Tibial nerve (tissue), 4 donors: ENCODE measurements at places on chromosomes 16 and 17. TPM values are rescaled to one million over a fixed set of nuclear protein-coding genes. Genes with fewer than 3 reads are reported as not detected.
A peak's percentile ranks its signal among the peaks of the same experiment; 100 is the strongest.

CACNA1H gene
- total RNA-seq, result 3.8 TPM

- no peak for DNase-seq
Observed at GRCh38 chr17:975371-975915, 4.1 kb downstream of the NXN start.

DNA sequence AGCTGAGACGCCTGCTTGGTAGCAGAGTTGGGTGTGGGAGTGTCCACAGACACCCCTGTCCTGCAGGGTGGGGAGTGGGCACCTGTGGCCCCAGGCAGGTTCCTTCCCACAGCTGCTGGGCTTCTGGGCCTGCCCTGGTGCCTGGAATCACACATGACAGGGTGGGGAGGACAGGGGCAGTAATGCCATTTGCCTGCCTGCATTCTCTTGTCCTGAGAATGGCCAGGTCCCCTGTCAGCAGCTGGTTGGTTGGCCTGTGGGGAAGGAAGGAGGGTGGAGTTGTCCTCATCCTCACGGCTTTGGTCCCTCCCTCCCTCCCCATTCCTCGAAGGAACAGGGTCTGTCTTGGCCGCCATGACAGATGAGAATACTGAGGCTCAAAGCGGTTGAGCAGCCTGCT, 5.2 kb downstream of the PRSS53 start:
- no peak for DNase-seq

GRCh38 chr17:2786176-2786881, 9.9 kb upstream of the RAP1GAP2 start:
- peak; percentile 47 for DNase-seq

GRCh38 chr17:45127548-45128300, 4.6 kb downstream of the PLCD3 start:
- DNase-seq, result peak; percentile 59

DNA sequence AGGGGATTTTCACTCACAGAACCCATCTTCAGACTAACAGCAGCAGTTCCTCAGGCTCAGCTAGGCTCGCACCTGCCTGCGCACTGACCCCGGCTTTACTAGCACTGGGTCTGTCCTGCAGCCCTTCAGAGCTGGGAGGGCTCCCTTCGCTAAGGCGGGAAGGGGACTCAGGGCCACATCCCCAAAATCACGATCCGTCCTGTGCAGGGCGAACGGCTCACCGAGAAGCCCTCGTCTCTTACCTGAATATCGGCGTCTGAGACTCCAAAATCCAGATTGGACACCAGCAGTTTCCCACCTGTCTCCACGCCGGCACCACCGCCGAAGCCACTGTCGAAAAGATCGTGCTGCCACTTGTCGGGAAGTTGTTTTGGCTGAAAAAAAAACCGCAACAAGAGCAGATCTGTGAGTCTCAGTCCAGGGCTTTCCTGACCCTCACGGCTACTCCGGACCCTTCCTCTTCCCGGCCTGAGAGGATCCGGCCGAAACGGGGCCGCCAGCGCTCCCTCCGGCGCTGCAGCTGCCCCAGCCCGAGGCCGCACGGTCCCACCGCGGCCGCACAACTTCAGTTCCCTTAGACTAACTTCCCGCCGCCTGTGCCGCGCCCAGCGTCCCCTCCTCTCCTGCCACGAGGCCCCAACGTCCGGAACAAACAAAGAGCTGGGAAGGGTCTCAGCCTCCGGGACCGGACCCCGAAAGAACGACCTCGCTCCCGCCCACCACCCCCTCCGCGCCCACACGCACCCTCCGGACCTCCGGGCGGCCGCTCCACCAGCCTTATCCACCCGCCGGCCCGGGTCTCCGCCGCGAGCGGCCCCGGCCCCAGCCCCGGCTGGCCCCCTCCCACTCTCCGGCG, 711 bp downstream of the ALYREF start:
- no peak for DNase-seq

APOBR gene
- 1.5 TPM for total RNA-seq

HAP1 gene
- total RNA-seq, result not detected

- DNase-seq, result no peak
Observed at GRCh38 chr16:89265647-89266046, 48.1 kb downstream of the ZNF778 start.

GRCh38 chr17:33925649-33926048, 329.4 kb upstream of the CCL2 start:
- no peak for DNase-seq

- DNase-seq, result no peak
Observed at GRCh38 chr17:1965556-1966273, 59.4 kb downstream of the RTN4RL1 start.

DNA sequence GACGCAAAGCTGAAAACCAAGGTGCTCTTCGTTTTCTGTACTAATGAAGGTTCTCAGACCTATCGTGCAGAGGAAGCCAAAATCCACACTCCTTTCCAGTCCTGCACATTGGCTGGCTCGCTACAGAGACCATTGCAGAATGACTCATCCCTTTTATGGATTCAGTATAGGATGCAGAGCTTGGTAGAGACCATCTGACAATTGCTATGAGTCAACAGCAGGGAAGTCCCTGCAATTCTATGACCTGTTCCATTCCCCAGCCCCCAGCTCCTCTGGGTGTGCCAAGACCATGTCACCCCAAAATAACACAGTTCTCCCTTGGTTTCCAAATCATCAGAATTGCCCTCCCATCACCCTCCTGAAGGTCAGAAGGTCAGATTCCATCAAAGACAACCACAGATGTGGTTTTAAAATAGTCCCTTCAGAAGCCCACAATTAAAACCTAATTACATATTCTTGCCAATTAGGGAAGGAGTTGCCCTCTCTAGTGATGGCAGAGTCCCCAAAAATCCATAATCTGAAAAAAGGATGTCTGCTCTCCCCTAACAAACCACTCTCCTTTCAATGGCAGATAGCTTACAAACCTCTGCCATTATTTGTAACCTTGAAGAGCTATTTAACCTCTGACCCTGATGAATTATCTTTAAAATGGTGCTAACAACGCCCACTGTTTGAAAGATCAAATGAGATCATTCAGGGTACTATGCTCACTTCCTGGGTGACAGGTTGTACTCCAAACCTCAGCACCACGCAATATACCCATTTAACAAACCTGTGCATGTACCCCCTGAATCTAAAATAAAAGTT, 108.2 kb upstream of the RBBP6 start:
- DNase-seq, result no peak

GRCh38 chr17:78958641-78959127, 21.0 kb downstream of the LGALS3BP start:
- no peak for DNase-seq

TP53TG3F gene
- total RNA-seq, result not detected

KRT12 gene
- total RNA-seq, result not detected

DNA sequence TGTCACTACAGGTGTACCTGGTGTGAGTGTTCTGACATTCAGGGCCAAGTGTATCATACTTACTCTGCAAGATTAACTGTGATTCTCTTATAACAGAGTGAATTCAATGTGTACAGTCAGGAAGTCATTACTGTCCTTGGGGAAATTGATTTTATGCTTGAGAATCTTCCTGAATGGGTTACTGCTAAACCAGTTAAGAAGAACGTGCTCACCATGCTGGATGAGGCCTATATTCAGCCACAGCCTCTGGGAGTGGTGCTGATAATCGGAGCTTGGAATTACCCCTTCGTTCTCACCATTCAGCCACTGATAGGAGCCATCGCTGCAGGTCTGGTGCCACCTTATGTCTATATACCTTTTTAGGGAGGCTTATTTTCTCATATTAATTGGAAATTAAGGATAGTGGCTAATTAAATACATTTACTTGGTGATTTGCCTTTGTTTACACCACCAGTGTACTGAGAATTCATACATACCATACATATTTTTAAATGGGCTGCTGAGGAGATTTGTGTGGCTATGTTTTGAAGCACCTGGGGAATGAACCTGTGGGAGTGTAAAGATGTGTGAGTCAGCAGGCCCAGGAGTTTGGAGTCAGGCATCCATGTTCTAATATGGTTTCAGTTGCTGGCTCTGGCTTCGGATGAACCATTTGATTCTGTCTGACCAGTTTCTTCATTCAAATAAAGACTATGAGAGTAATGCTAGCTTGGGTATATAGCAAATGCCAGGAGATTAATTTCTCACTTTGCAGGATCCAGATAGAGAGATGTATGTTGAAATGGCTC, 3.1 kb downstream of the ALDH3A2 start:
- no peak for DNase-seq

DNA sequence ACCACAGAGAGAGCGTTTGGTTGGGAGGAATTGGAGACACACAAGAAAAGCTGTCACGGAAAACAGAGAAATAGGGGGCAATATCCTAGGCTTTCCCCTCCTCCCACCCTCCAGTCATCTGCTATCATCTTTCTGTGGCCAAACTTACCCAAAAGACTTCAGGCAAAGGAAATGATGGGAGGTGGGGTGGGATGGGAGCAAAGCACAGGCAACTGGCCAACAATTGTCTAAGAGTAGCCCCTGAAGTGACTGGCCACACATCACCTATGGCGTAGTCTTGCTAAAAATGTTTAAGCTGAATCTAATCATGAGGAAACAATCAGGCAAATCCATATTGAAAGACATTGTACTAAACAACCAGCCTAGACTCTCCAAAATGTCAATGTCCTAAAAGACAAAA, 46.9 kb upstream of the ALOX12 start:
- no peak for DNase-seq

DNA sequence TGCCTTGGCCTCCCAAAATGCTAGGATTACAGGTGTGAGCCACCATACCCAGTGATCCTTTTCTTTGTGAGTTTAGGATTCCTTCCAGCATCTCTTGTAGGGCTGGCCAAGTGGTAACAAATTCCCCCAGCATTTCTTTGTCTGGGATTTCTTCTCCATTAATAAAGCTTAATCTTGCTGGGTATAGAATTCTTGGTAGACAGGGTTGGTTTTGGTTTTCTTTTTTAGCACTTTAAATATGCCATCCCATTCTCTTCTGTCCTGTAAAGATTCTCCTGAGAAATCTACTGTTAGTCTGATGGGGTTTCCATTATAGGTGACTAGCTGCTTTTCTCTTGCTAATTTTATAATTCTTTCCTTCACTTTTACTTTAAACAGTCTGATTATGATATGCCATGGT, 173.0 kb upstream of the TOM1L1 start:
- DNase-seq, result no peak

CIAPIN1 gene
- total RNA-seq, result 26.7 TPM

DNA sequence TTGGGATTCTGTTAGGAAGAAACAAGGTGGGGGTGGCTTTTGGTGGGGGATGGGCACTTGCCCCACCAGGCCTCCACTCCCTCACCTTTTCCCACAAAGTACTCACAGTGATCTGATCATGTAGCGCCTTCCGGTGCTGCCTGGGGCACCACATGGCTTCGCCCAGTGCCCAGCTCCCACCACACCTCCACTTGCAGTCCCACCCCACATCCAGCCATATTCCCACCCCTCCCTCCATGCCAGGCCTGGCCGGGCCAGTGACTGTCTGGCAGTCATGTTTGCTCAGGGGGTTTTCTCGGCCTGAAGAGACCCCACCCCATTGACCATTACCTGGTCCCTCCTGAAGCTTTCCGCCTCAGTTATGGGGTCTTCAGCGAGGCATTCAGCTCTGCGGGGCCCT, 201.5 kb downstream of the SPECC1 start:
- DNase-seq, result no peak

CHD9NB gene
- 7.6 TPM for total RNA-seq

GRCh38 chr17:43779145-43780125, 658 bp upstream of the DUSP3 start:
- DNase-seq, result no peak

DNA sequence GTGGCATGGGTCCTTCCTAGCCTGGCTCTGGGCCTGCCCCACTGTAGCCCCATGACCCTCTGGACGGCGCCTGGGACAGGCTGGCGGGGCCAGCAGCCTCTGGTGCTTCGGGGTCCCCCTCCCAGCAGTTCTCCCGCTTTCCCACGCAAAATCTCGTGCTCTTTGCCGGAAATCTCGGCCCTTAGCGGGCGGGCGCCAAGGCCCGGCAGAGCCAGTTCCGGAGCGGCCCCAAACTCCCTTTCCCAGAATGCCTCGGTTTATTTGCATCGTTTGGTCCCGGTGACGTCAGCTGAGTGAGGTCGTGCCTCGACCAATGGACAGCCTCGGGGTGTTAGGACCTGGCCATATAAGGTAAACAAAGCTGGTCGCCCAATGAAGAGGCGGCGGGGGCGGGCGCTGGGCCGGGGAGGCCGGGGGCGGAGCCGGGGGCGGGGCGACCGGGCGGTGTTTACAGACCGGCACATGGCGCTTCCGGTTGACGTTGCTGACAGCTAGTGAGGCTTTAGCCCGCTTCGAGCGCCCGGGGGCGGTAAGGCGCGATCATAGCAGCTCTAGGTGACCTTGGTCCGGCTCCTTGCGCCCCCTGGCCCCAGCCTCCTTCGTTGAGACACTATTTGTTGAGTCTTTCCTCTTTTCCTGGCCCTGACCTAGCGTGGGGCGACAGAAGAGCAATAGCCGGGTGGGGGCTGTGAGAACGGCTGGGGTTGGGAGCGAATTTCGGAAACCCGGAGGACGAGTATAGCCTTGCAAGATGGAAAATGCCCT, 1.5 kb upstream of the UBALD1 start:
- peak; percentile 100 for DNase-seq

DNA sequence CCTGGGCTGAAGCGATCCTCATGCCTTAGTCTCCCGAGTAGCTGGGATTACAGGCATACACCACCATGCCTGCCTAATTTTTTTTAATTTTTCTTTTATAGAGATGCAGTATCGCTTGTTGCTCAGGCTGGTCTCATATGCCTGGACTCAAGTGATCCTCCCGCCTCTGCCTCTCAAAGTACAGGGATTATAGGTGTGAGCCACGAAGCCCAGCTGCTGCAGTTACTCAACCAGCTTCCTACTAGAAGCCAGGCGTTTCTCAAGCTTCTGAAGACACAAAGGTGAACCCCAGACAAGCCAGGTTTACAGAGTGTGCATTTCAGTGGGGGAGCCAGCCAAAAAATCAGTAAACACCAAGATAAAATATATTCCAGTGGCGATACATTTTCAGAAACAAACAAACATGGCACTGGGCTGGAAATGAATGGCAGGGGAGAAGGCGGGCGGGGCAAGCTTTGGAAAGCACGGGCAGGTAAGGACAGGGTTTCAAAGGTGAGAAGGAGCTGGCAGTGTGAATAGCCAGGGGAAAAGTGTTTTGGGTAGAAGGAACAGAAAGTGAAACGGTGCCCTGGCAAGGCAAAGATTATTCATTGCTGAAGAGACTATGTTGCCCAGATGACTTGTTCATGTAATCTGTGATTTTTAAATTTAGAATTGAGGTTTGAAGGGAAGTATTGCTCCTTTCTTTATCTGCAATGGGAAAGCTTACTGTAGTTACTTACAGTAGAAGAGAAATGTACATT, 471.1 kb downstream of the WWOX start:
- no peak for DNase-seq

DNA sequence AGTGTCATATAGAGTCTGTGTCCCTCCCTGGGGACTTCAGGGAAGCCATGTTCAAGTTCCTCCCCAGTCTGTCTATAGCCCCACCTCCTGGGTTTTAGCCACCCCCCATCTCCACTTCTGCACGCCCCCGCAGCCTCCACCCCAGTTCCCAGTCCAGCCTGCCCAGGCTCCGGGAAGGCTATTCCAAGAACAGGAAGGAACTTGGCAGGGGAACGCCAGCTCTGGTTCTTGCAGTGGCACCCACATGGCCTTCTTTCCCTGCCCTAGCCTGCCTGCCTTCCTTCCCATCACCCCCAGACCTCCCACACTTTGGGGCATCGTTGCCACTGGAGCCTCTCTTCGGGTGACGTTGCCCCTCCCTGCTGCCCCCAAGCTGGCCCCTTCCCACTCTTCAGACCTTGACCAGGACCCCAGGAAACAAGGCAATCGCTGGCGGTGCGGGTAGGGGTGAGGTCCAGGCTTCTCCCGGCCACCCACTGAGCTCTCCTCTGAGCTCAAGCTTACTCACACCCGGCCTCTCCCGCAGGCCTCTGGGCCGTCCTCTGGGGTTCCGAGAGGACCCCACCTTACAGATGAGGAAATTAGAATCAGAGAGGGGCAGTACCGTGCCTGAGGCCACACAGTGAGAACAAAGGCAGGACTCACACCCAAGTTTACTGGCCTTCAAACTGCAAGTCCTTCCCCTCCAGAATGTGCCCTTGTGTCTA, 9.2 kb upstream of the CES4A start:
- DNase-seq, result no peak
